ENCODE measurements at places on chromosomes 3 and 15.

- DNase-seq = no peak
Measured at GRCh38 chr15:36415643-36416042, 163.8 kb upstream of the CDIN1 start.

DNA sequence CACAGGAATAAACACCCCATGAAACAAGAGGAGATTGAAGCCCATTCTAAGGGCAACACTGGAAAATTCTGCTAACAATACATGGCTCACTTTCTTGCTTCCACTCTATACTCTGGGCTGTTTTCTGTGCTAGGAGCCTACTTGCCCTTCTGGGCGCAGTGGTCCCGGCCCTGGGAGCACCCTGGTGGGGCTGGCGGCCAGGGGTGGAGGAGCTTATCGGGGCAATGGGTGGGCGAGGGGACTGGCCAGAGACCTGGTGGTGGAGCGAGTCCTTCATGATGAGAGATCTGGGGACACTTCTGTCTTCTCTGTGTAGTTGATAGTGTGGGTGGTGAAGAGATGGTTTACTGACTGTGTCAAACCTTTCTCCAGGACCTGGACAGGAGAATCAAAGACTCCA is 1128.5 kb downstream of the TBL1XR1 start:
- DNase-seq = no peak

GRCh38 chr3:190130696-190131095 is 10.0 kb upstream of the P3H2 start:
- DNase-seq = no peak

- no peak for DNase-seq
Measured at GRCh38 chr3:94185753-94186152, 122.9 kb downstream of the NSUN3 start.

DNA sequence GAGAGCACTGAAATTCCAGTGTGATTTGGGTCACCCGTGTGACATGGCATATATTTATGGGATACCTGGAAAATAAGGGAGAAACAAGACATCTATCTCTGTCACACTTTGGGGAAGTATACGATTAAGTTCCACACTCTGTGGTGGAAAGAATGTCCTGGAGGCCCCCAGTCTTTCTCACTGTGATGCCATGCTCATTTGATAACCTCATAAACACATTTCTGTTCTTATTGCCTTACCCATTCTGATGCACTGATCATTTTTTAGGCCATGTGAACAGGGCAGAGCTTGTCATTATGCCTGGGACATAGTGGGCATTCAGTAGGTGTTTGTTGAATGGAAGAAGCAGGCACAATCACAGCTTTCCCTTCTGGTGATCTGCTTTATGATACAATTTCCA is 349.4 kb upstream of the TPRG1 start:
- no peak for DNase-seq

DNA sequence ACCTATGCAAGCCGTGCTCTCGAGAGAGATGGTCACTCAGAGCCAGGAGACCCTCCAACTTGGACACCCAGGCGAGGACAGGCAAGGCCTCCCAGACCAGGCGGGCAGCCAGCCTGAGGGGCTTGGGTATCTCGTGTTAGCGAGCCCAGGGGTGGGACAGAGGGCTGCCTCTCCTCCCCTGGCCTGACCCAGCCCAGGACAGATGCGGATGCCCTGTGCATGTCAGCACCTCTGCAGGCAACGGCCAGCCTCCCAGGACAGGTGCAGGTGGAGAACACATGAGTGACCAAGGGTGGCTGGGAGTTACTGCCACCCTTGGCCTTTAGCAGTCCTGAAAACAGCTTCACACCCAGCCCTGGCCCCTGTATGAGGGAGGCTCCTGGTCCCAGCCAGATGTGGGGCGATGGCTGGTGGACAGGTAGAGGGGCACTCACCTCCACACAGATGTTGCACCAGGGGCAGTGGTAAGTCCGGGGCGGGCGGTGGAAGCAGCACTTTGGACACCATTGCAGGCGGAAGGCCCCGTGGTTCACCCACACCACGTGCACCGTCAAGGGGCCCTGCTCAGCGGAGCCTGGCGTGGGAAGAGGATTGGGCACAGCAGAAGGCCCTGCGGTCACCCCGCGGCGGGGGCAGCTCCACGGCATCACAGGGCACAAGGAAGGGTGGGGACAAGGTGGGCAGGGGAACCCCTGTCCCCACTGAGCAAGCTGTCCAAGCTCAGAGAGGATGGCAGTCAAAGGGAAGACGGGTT is 2.1 kb downstream of the ZDHHC19 start:
- DNase-seq = no peak
